ENCODE measurements at places on chromosomes 2 and 18.

DNA sequence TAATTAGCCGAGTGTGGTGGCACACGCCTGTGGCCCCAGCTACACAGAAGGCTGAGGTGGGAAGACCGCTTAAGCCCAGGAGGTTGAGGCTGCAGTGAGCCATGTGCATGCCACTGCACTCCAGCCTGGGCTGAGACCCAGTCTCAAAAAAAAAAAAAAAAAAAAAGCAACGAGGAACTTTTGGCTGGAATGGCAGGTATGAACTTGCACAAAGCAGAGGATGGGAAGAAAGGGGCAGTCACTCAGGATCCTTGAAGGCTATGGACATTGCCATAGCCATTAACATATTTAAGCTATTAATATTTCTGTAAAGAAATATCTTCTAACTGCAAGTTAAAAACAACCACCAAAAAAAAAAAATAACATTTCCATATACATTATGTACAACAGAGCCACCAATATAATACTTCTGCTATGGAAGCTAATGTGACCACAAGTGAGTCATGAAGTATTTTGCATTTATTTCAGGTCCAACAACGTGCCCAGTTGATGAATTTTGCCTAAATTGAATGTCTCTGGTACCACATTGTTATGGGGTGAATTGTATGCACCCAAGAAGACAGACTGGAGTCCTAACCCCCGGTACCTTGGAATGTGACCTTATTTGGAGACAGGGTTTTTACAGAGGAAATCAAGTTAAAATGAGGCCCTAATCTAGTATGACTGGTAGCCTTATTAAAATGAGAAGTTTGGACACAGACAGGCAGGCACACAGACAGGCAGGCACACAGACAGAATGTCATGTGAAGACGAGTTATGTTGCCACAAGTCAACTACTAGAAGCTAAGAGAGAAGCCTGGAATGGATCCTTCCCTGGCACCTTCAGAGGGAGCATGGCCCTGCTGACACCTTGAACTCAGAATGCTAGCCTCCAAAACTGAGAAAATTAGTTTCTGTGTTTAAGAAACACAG is 102.8 kb downstream of the RBMS1 start:
- no peak for DNase-seq

- no peak for DNase-seq
Observed at GRCh38 chr2:144546933-144547332, 27.0 kb upstream of the ZEB2 start.

- DNase-seq: no peak
Observed at GRCh38 chr2:46811379-46812310, 104.0 kb downstream of the MCFD2 start.

- no peak for DNase-seq
Observed at GRCh38 chr2:59312967-59313940, 1072.1 kb upstream of the FANCL start.

GRCh38 chr2:186687807-186688211 is 6.1 kb upstream of the FAM171B start:
- no peak for DNase-seq

GRCh38 chr18:67092141-67092540 is 424.4 kb downstream of the DSEL start:
- no peak for DNase-seq

DNA sequence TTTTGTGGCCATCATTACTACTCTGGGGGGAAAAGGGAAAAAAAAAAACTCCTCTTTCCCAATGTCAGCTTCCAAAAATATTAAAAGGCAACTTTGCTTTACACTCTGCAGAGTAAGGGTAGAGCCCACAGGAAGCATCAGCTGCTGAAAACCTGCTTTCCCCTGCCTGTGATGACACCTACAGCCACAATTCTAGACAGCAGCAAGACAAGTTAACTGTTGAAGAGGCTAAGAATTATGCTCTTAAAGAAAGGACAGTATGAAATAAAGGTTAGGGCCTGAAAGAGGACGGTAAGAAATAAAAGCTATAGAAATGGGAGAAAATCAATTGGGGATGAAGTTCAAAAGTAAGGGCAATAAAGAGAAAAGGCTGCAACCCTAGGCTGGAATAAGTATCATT is 3.0 kb downstream of the PDE11A start:
- no peak for DNase-seq

- DNase-seq: no peak
Observed at GRCh38 chr2:42110641-42111322, 58.4 kb upstream of the EML4 start.

GRCh38 chr2:124264551-124265091 is 239.5 kb downstream of the CNTNAP5 start:
- no peak for DNase-seq

DNA sequence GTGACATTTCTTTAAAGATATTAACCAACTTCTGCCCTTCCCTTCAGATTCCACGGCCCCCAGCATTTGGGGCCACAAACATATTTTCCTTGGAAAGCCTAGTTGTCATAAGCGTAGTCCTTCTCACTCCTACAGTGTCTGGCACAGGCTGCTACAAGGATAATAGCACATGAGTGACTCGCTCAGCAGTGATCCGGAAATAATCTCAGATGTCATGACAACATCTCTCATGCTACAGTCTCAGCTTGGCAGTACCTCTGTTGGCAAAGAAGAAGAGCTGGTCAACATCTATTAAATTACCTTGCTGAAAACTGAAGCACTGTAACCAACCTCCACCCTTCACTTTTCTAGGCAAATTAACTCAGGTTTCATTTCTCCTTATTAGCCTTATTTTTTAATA is 351.7 kb downstream of the RAD51AP2 start:
- DNase-seq: no peak

DNA sequence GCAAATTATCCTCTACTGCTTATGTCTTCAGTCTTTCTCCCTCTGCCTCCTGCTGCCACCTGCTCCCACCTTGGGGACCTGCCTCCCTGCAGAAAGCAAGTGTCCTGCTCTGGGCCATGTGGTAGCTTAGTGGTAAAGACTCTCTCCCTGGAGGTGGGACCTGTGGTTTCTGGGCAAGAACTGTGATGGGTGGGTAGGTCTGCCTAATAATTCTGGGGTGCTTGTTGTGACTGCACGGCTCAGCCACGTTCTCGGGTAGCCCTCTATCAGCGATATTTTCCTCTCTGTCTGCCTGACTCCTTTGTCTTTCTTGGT is 16.4 kb upstream of the CD28 start:
- DNase-seq: no peak

GRCh38 chr2:178397002-178397605 is 53.9 kb downstream of the PRKRA start:
- no peak for DNase-seq

- no peak for DNase-seq
Observed at GRCh38 chr18:6636091-6636490, 93.4 kb upstream of the ARHGAP28 start.

GRCh38 chr2:50143822-50144575 is 887.9 kb downstream of the NRXN1 start:
- DNase-seq: no peak

DNA sequence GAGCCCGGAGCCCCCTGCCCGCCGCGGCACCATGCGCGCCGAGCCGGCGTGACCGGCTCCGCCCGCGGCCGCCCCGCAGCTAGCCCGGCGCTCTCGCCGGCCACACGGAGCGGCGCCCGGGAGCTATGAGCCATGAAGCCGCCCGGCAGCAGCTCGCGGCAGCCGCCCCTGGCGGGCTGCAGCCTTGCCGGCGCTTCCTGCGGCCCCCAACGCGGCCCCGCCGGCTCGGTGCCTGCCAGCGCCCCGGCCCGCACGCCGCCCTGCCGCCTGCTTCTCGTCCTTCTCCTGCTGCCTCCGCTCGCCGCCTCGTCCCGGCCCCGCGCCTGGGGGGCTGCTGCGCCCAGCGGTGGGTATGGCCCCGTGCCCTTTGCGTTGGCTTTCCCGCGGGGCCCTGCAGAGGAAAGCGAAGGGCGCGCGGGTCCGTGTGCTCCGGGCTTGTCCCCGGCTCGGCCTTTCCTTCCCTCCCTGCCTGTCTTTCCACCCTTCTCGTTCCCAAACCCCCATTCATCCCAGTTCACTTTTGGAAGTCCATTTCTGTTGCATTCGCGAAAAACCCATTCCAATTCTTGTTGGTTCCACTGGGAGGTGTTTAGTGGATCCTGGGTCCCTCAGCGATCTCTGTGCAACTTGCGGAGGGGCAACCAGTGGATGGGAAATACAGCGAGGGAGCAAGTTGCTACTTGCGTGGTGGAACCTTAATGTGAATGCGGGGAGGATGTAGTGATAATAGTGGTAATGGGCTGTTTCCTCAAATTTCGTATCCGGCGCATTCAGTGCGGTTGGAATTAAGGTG is 599 bp downstream of the ADAM23 start:
- DNase-seq: no peak

DNA sequence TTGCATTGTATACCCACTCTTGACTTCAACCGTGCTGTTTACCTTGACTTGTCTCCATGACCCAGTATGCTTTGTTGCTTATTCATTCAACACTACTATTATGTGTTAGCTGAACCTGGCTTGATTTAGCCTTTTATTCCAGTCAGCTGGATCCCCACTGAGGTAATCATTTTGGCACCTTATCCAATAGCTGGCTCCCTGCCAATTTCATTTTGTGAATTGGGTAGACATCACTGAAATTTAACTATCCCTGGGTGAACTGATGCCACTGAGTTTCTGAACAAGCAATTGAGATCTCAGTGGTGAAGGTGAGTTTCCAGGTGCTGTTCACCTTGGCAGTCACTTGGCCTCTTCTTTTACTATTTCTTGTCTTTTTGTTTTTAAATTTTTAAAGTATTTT is 584.3 kb downstream of the ADCYAP1 start:
- DNase-seq: no peak

DNA sequence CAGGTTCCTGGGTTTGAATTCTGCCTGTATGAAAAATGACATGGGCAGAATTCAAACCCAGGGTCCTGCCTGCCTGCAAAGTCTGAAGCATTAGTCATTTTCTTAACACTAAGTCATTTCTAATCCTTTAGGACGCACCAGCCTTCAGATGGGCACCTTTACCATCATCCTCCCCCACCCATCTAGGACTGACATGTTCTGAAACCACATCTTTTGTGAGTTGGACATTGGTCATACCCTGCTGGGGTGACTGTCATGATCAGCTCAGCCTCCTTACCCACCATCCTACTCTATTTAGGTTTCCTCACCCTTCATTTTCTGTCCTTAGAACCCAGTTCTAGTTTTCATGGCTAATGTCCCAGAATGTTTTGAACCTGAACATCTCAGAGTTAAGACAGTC is 104.9 kb downstream of the TRIB2 start:
- no peak for DNase-seq

- DNase-seq: no peak
Observed at GRCh38 chr2:70690846-70691245, 77.2 kb downstream of the ADD2 start.

DNA sequence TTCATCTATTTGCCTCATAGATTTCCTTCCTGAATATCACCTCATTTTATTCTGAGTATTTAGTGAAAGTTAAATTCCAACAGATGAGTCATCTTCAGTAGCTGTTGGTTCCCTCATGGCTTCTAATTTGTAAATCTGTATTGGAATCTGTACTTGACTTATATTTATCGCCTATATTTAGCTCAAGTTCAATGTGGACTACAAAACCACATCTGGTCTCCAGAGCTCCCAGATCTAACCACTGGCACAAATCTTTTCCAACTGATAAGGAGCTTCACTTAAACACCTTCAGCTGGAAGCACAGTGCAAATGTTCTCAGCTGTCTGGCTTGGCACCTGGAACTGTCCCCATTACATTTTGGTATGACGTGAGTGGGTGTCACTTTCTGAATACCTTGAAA is 82.8 kb upstream of the DSEL start:
- no peak for DNase-seq

- DNase-seq: no peak
Observed at GRCh38 chr2:240503375-240503774, 54.4 kb downstream of the ANKMY1 start.

GRCh38 chr2:229249536-229249935 is 21.6 kb downstream of the PID1 start:
- DNase-seq: no peak

- no peak for DNase-seq
Observed at GRCh38 chr2:46778511-46778910, 137.1 kb downstream of the MCFD2 start.

GRCh38 chr2:198382811-198383210 is 578.4 kb downstream of the PLCL1 start:
- DNase-seq: no peak

DNA sequence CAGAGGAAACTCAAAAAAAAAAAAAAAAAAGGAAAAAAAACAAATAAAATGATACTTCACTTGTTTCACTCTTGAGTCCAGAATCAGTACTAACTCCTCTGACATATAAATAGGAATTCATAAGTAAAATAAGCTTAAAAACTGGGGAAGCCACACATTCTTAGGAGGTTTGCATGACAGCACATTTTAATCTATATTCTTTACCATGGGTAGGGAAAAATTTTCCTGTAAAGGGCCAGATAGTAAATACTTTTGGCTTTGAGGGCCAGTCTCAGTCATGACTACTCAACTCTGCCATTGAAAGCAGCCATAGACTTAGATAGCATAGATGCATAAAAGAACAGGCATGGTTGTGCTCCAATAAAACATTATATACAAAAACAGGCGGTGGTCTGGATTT is 145.2 kb downstream of the BCL11A start:
- no peak for DNase-seq

- DNase-seq: no peak
Observed at GRCh38 chr18:37487400-37487867, 78.2 kb downstream of the CELF4 start.

DNA sequence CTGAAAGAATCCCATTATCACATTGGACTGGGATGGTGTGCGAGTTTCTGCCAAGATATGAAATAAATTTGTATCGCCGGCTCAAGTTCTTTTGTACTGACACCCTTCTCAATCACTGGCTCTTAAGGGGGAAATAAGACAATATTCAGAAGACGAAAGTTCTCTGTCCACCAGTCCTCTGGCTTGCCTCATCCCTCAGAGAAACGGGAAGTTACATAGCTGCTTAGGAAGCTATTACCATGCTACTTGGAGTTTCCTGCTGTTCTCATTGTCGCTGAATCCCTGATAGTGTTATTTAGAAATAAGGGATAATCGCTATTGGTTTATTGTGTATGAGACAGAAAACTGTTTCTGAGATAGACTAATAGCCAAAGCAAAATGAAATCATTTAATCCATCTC is 205.0 kb upstream of the ZNF521 start:
- no peak for DNase-seq

- no peak for DNase-seq
Observed at GRCh38 chr2:75134860-75135259, 64.5 kb downstream of the TACR1 start.

DNA sequence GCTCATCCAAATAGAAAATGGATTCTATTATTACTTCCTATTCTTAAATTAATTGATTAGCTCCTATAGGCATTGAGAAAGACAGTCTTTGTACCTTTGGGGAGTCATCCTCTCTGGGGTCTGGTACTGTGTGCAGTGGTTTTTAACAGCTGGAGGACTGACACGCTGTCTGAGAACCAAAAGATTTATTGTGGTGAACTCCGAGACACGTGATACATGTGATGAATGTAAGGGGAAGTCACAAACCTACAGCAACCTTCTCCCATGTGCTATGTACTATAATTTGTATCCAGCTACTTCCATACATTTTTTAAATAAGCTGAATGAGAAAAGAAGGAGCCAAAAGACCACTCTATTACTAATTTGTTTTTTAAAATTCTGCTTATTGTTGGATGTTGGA is 133.7 kb downstream of the GALNT3 start:
- no peak for DNase-seq

GRCh38 chr18:10482985-10483949 is 28.8 kb downstream of the APCDD1 start:
- DNase-seq: no peak

Data from stimulated activated CD8-positive, alpha-beta memory T cell treated with anti-CD3 and anti-CD28 coated beads, Interleukin-7, amount 100 ng/mL, for 1 hour (primary cell).